ENCODE measurements at places on chromosomes 12 and 14.

DNA sequence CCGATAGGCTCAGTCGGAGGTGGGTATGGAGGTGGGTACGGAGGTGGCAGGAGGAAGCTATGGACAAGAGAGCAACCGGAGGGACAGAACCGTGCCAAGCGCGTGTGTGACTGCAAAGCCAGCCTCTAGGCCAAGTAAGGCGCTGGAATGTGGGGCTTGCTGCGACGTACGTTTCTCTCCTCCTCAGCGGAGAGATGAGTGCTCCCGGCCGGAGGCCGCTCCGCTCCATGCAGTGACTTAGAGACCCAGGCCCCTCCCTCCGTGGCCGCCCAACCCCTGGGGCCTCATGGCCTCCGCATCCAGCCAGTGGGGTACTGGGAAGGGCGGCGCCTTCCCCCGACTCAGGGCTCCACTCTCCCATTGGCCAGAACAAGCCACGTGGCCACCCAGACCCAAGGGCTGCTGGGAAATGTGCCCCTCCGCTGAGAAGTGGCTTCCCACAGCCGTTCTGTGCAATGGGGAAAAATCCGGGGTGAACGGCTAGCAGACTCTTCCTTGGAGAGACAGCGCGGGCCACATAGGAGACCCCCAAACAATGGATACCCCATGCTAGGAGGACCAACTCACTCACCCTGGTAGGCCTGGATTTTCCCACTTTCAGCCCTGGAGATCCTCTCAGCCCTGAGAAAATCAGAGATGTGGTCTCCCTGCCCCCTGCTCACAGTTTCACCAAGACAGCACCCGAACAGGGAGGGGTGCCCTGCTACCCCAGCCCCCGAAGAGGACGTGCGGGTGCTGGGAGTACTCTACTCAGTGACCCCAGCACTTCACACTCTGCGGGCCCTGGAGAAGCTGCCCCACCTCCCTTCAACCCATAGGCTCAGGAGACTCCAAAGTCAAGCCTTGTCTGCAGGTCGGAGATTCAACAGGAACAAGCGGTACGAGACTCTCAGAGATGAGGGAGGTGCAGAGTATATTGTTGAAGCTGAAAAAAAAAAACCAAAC, 66.7 kb downstream of the RIMBP2 start:
- no peak for DNase-seq

- no peak for DNase-seq
Measured at GRCh38 chr14:24879661-24880386, 170.1 kb downstream of the STXBP6 start.

DNA sequence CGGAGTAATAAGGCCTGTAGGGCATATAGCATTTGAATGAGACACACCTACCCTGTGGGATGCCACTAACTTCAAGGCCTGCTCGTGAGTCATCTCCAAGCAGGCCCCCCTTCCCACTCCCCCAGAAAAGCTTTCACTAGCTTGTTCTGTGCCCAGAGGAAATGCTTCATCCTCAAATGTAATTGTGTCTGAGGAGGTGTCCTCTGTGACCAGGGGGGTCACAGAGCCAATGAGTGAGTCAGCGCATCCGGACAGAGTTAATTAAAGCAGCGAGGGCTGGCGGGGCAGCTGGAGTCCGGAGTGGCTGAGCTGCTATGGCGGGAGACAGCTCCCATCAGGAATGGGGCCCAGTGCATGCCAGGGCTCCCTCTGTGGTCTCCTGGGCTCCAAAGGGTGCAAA, 27.0 kb upstream of the ESRRB start:
- peak; percentile 35 for DNase-seq

- DNase-seq = no peak
Measured at GRCh38 chr14:104494483-104494882, 85.1 kb upstream of the C14orf180 start.

DNA sequence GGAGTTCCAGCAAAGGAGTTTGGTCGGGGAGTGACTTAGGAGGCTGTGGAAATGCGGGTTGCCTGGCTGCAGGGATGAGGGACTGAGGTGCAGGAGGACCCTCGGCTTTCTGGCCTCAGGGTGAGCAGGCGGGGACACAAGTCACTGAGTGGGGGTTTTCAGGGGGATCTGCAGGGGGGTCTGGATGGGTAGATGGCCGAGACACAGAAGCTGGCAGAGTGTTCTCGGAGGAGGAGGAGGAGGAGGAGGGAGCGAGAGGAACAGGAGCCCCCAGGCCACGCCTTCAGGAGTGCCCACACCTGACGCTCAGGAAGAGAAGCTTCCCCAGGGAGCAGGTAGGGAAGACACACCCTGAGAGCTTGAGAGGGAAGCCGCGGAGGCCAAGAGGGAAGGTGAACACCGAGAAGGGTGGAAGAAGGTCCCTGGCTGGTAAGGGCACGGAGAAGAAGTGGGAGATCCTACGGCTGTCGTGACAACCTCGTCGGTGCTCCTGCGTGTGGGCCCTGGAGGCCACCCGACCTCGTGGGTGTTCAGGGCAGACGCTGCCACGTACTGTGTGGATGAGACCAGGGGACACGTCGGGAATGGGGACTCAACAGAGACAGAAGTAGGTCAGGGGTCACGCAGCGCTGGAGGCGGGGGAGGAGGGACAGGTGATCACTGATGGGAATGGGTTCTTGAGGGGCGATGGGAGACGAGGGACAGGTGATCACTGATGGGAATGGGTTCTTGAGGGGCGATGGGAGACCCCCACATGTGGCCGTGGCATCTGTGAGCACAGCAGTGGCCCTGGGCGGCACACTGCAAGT, 109.4 kb downstream of the PIWIL1 start:
- DNase-seq = no peak

Measured in fibroblast of the aortic adventitia (primary cell).